Activated T-cell treated with anti-CD3 and anti-CD28 coated beads for 48 hours (primary cell): ENCODE measurements at places on chromosomes 12 and 14.

- no peak for DNase-seq
Measured at GRCh38 chr14:98234208-98234607, 1037.8 kb downstream of the BCL11B start.

DNA sequence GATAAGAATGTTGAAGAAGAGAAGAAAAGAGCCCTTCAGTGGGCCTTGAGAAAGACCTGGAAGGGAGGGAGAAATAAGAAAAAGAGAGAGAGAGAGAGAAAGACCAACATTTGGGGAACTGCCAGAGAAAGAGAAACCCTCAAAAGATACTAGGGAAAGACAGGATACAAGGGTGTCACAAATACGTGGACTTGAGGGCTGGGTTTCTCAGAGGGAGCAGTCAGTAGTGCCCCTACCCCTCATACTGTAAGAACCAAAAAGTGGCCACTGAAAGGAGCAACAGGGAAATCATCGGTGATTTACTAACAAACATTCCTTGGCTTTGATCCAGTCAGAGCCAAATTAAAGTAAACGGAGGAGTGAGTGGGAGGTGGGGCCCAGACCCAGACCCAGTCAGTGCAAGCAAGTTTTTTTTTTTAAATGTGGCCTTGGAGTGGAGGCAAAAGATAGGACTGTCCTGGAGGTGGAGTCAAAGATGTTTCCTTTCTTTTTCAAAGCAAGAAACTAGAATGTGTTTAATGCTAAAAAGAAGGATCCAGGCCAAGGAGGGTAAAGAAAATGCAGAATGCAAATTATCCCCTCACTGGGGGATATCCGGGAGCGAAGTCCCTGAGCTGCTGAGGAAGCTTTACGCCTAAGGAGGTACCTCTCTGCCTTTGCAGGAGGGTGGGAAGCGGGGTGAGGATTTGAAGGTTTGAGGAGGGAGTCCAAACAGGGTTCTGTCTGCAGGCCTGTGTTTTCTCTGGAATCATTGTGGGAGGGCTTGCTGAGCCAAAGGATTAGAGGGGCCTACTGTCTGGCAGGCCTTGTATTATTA is 143.5 kb upstream of the AMIGO2 start:
- DNase-seq, result no peak

DNA sequence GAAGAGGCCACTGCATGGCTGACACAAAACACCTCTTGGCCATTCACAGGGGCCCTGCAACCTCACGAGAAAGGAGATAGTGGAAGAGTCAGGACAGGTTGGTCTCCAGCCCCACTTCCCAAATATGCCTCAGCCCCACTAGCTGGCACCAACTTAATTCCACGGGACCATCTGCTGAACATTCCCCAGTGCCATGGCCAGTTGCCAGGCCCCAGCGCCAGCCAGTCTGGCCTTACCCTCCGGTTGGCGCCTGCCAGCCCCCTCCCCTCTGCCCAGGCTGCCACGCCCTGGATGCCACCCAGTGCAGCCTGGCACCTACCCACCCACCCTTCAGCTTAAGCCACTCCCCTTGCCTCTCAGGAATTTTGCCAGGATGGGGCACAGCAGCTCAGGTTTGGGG is 21.2 kb upstream of the HSPB8 start:
- no peak for DNase-seq

DNA sequence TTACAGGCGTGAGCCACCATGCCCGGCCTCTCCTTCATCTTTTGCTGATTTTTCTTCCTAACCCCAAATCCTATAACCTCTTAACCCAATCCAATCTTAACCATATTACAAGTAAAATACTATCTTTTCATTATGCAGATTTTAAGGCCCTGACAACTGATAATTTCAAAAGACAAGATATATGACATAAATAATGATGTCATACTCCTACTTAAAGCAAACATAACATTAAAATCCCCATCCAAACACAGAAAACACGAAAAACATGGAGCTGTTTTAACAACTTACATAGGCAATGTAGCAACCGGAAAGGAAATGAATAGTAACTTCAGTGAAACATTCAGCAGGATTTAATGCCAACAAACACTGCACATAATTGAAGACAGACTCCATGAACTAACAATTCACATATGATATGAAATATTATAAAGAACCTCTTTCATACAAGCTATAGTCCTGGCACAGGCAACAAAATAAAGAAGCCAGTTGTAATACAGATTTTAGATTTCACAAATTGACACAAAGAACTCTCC is 21.5 kb downstream of the USP44 start:
- no peak for DNase-seq

DNA sequence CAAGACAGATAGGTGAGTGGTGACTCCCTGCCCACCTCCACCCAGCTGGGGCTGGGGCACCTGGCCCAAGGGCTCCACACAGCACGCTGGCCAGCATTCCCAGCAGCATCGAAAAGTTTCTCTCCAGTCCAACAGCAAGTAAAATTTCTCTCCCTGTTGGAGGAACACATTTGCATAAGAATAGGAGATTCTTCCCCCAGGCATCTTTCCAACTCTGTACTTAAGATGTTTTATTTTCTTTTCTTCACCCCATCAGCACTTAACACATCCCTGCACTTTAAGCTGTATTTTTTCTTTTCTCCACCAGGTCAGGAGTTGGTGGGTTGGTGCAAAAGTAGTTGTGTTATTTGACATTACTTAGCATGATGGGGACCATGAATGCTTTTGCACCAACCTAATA is 47.2 kb downstream of the OR9K2 start:
- no peak for DNase-seq

DNA sequence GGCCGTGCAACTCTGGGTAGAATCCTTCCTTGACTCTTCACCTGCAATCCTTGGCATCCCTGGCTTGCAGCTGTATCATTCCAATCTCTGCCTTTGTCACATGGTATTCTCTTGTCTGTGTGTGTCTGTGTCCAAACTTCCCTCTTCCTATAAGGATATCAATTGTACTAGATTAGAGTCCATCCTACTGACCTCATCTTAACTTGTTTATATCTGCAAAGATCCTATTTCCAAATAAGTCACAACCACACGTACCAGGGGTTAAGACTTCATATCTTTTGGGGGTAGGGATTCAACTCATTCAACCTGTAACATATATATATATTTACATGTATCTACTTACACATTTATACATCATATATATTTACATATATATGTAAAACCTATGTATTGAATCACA is 29.6 kb upstream of the RASSF3 start:
- no peak for DNase-seq

DNA sequence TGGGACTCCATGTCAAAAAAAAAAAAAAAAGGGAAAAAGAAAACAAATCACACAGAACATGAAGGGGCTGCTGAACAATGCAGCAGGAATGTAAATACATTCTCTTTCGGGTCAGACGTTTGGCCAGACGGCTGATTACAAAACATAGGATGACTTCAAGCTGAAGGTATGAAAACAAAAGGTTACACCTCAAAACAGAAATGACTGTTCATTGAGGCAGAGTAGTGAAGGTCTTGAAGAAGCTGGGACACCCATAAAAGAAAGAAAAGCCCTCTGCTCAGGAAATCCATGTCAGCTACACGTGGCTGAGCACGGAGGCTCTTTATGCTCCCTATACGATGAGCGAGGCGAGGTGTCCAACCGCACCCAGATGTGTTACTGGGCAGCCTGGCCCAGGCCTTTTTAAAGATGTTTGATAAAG is 37.7 kb downstream of the FGD4 start:
- DNase-seq, result no peak

GRCh38 chr14:100907240-100907639 is 3.7 kb upstream of the RTL1 start:
- no peak for DNase-seq

DNA sequence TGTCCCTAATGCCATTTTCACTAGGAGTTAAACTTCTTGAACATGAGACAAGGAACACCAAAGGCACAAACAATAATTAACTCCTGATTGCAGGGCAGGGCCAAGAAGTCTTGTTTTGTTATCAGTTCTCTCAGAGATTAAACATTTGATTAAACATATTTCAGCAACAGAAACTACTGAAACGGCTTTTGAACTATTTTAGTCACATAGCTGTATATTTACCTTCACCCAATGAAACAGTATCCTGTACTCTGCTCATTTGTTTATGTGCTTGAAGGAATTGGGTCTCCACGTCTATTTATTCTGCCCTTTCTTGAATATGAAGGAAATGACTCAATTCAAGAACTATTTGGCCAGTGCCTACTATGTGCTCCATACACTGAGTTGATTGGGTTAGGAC is 51.3 kb upstream of the PTCSC3 start:
- no peak for DNase-seq

GRCh38 chr14:36683083-36683724 is 21.5 kb downstream of the PAX9 start:
- DNase-seq, result no peak

DNA sequence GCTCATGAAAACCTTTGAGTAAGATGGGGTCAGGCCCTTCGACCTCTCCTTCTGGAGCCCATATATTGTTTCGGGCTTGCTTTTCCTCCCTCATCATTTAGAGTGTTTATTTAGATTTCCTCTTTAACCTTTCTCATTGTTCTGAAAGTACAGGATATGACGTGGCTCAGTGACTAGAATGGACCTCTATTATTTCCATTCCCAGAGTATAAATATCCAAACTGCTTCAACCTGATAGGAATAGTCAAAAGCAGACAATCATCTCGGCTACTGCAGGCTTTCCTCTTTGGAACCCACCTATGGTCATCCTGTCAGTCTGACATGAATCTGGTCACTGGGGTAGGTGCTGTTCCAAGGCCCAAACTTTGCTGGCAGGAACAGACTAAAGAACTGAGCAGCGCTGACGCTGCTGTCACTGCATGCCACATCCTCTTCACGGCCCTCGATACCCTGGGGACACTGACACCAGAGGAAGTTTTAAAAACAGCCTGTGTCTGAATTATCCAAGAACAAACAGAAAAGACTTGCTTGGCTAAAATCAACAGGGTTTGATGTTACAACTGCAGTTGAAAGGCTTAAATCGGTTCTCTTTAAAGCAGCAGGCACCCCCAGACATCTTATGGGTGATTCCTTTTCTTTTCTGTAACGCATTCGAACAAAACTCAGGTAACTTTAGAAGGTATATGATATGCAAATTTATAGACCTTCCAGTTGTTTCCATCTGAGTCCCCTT is 5.0 kb upstream of the DDX47 start:
- DNase-seq, result no peak

GRCh38 chr14:90294872-90295271 is 36.9 kb downstream of the NRDE2 start:
- no peak for DNase-seq

DNA sequence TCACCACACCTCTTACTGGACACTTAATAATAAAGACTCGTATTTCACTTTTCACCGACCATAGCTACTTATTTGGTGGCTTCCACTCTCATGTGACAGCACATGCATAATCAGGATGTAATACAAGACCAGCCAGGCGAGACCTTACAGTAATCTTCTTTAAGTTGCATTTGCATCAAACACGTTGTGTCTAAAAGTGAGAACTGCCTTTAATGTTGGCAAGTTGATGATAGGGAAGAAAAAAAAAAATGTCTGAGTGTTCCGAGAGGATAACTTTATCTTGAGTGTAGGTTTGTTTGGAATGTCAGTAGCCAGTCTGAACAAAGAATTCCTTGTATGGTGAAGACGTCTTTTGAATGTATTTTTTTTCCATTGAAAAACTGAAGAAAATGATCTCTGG is 440.4 kb downstream of the ADAMTS20 start:
- DNase-seq, result no peak

DNA sequence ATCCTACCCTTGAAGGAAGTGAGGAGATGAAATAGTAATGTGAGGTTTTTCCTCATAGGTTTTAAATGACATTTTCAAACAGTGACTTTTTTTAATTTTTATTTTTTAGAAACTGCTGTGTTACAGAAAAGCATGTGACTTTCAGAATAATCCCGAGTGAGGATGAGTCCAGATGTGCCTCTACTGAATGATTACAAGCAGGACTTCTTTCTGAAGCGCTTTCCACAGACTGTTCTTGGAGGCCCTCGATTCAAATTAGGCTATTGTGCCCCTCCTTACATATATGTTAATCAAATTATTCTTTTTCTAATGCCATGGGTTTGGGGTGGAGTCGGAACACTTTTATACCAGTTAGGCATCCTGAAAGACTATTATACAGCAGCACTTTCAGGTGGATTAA is 15.8 kb downstream of the PCNX4 start:
- DNase-seq, result no peak

DNA sequence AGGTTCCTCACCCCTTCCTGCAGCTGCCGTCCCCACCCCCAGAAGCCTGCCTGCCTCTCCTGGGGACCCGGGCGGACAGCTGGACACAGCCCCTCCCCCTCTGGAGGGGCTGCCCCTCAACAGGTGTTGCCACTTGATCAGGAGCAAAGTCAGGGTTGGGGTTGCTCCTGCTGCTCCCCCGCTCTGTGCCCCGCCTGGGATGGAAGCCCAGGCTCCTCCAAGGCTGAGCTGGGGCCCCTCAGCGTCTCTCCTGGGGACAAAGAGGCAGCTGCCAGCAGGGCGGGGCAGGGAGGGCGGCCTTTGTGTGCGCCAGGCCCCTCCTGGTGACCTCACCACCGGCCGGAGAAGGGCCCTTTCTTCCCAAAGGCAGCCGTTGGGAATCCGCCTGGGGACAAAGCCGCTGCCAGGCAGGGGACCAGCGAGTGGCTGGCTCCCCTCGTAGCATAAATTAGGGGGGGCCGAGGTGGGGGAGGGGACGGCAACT is 13.7 kb downstream of the TRMT61A start:
- no peak for DNase-seq

GRCh38 chr12:119840582-119840981 is 36.5 kb downstream of the CIT start:
- DNase-seq, result no peak

DNA sequence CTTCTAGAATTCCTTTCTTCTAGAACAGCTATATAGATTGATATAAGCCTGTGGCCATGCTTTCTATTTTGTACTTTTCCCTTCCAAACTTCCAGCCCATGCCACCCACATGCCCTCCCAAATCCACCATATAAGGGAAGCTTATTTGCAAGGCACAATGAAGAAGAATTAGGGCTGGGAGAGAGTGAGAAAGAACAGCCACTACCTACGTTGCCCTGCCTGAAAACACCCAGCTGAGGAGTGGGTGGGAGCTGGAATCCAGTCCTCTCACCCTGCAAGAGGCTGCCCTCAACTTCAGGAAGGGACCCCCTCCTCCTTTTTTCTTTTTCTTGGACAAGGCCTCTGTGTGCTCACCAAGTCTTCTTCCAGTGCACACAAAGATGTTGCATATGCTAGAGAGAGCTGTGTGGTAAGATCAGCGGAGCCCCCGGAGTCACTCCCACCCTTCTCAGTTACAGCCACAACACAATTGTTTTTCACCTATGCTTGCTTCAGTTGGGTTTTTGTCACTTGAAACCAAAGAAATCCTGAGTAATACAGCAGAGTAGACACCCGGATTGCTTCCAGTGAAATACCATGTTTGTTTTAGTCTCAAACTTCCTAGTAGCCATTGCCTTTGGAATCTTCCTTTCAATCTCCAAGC is 38.8 kb downstream of the CDKL1 start:
- DNase-seq, result no peak
